ENCODE measurements at places on chromosomes 5 and 9.

DNA sequence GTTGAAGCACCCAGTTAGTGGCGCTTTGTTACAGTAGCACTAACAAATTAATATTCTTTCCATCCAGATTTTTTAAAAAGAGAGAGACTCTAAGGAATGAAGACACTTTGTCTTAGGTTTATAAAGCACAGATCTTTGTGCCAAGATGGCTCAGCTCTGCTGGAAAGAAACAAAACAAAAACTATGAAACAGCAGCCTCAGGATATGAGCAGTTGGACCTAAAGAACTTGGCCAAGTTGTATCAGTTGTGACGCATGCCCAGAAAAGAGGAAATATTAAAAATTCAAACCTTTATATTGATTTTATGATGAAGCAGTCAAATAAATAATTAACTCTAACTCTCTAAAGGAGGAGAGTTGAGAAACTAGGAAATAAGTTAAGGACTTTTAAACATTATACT lies 427.2 kb downstream of the SPOCK1 start:
- DNase-seq = no peak

GRCh38 chr5:95619096-95619495 lies 791 bp upstream of the GPR150 start:
- DNase-seq = no peak

DNA sequence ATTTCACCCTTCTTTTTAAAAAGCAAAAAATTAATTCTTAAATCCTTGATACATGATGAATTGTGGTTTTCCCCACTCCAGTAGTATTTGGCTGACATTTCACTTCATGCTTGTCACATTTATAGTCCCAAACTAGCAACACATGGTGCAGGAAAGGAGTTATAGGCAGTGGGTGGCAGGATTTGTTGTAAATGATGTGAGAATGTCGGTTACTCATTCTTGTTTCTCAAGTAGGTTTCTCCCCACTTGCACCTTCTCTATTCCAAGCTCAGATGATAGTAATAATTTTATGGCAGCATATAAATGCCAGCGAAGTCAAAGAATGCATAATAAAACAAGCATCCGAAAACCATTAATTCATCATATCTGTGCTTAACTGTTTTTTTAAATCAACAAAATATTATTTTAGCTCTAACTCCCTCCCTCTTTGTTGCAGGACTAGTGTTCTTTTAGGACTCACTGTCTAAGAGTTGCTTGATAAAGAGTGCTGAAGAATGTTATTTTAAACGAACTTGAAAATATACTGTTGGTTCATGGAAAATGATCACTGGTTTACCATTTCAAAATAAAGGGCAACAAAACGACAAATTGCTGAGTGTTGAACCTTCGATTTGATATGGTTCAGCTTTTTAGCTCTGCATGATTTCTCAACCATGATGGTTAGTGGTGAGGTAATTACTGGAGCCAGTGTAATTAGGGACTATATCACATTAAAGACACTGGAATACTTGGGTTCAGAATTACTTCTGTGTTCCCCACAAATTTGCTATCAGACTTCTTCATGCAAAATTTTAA lies 88.1 kb upstream of the ADAMTSL1 start:
- no peak for DNase-seq

DNA sequence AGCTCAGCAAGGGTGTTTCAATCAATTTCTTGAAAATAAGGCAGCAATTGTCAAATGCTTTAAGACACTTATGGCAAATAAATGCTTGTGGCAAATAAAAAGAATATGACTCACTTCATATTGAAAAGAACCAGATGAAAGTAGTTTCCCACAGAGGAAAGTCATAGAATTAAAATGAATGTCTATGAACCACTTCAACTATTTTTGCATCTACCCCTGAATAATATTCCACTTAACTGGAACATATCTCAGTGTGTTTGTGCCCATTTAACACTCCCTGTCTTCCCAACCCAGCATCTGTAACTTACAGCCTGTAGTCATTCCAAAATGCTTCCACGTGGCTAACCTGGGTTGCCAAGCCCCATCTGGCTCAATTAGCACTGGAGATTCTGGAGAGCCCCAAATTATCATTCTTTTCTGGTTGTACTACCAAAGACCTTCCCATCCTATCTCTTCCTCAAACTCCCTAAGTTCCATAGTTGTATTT lies 84.7 kb downstream of the FEM1C start:
- DNase-seq = no peak

DNA sequence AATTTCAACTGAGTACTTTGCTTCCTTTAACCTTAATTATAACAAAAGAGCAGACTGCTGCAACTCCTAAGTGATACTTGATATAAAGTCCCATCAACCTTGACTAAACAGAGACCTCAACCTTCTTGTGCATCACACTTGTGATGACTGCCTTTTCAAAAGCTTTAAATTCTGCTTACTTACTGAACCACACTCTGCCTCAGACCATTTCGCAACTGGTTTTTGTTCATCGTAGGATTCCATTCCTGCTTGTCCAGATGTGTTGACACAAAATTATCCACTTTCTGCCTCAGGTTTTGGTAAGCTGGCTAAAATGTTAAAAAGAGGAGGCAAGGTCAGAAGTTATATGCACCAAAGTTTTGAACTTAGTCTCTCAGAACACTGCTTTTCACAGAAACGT lies 3.5 kb downstream of the BOD1 start:
- no peak for DNase-seq

GRCh38 chr5:177431317-177432142 lies 5.1 kb downstream of the GRK6 start:
- peak; percentile 29 for DNase-seq

All from inflammatory macrophage (primary cell).